ENCODE measurements at places on chromosomes 4 and X.

- DNase-seq: no peak
These were observed 22.6 kb downstream of the ADAMTS3 start for GRCh38 chr4:72546456-72546855.

- no peak for DNase-seq
These were observed 89.9 kb upstream of the FAT1 start for GRCh38 chr4:186813377-186814068.

DNA sequence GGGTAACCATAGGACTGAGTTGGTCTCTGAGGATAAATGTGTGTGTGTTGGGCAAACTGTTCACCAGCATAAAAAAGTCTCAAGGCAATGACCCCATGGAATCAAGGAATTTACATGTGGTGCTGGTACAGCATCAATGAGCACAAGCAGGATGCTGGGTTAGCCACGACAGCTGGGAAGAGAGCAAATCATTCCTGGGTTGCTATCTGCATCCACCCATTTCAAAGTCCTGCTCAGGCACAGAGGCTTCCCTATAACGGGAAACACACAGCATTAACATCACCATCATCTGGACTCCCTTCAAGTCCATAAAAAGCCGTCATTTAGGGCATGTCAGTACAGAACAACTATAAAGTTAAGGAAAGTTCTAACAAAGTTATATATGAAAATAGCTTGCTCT is 41.6 kb downstream of the CCDC149 start:
- DNase-seq: no peak

- DNase-seq: no peak
These were observed 3.6 kb upstream of the SLAIN2 start for GRCh38 chr4:48337731-48338130.

GRCh38 chr4:170990989-170991589 is 822.1 kb upstream of the GALNTL6 start:
- no peak for DNase-seq

DNA sequence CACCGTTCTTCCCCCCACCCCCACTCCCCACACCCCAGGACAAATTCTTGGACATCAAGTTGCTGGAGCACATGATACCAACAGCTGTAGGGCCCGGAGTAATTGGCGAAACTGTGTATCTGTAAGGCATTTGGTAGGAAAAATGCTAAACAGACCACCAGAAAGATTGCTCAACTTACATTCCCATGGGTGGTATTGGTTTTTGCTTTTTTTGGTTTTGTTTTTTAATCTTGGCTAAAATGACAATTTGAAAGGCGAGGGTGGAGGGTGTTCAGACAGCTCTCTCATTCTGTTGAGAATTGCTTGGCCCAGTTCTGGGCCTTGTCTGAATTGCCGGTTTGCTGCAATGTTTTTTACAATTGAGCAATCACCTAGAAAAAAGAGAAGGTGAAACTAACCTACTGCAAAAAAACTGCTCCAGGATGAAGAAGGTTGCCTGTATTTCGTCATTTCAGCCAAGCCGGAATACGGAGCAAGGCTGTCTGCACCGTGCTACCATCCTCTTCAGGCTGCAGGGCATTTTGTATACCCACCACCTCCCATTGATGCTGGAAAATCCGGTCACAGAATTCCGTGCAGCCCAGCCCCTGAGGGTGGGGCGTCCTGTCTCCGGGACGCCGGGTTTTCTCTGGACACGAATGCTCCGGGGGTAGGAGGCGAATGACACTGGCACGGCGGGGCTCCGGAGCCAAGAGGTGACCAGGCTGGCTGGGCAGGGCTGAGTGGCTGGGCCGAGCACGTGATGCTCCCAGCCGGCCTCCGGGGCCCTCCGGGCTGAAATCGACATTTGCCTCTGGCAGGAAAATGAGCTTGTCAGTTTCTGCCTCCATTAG is at the start of gene CLCN4:
Gene CLCN4 (plus strand): TSS at position 777 of the 833 bp plus-strand sequence. CDS start 28,058 bp downstream, outside the sequence.
- peak; percentile 77 for DNase-seq

DNA sequence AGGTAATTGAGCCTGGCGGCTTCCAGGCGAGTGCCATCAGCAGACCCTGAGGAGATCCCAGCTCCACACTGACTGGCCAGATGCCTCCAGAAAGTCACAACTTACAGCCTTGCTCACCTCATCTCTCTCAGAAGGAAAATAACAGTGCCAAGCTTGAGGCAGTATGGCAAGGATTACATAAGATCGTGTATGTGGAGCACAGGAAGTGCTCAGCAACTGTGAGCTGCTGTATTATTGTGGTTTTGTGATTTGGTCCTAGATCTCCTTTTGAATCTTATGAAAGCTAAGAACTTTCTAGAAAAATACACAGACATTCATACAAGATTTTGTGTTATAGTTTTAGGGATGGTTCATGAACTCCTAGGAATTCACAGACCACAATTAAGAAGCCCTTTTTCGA is 14.0 kb downstream of the RASL11B start:
- no peak for DNase-seq

DNA sequence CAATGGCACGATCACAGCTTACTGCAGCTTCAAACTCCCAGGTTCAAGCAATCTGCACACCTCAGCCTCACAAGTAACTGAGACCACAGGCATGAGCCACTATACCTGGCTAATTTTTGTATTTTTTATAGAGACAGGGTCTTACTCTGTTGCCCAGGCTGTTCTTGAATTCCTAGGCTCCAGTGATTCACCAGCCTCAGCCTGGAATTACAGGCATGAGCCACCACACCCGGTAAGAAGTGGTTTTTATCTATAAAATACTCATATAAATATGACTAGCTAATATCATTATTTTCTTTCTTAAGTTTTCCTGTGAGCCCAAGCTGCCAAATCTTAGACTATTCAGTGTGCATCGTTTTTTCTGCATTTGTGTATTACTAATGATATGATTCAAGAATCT is 4.4 kb downstream of the SCFD2 start:
- no peak for DNase-seq

- DNase-seq: no peak
These were observed 22.5 kb upstream of the GLRA2 start for GRCh38 chrX:14506866-14507265.

DNA sequence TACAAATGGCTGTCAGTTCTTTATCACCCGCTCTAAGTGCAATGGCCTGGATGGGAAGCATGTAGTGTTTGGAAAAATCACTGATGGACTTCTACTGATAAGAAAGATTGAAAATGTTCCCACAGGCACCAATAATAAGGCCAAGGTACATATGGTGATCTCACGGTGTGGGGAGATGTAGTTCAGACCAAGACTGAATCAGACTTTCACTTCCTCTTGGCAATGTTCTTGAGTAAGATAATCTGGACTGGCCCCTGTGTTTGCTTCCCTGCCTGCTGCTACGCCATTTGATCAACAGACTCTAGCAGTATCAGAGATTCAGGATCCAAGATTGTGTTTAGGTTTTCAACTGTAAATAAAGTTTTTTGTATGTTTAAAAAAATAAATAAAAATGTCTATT is 682.2 kb upstream of the AMOT start:
- DNase-seq: no peak

DNA sequence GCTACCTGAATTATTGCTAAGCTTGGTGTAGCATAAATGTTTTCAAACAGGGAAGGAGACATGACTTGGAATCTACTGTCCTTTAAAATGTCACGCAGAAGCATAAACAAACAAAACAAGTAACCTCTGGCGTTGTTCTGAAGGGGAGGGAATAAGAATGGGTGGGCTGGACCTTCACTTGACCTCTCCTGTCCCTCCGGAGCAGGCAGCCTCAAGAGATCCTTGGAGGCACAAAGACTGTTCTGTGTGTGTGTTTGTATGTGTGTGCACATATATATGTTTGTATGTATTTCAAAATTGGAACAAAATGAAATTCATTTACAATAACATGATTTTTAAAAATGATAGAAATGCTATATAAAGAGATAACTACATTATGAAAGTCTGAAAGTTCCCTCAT is 91.3 kb upstream of the DCLK2 start:
- DNase-seq: no peak

DNA sequence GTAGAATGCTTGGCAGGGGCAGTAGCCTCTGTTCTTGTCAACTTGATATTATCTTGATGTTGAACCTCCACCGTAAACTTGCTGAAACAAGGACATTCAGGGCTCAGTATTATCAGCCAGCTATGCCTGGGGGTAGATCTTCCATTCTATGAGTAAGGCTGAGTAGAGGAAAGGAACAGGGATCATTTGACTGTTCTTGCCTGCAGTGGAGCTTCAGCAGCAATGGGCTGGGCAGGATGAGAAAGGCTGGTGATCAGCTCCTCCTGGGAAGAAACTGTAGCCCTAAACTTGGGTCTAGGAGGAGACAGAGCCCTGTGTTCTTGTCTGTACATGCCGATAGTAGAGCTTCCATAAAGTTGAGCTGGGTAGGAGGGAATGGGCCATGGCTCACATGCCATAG is 127.2 kb downstream of the CCSER1 start:
- DNase-seq: no peak

- DNase-seq: no peak
These were observed 60.0 kb downstream of the GAB1 start for GRCh38 chr4:143396695-143397094.

DNA sequence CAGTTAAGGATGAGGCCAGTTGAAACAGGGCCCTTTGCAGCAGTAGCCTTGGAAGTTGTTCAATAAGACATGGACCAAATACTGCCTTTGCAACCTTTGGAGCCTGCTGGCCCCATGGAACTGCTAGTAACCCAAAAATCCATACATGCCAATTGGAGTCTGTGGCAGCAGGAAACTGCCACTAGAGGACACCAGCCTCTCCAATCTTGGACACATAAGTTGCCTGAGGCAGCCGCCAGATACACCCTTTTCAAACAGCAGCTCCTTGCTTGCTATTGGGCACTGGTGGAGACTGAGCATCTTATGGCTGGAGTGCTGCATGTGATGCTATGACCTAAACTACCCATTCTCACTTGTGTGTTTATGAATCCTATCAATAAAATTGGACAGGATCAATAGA is 14.8 kb upstream of the LAP3 start:
- no peak for DNase-seq

DNA sequence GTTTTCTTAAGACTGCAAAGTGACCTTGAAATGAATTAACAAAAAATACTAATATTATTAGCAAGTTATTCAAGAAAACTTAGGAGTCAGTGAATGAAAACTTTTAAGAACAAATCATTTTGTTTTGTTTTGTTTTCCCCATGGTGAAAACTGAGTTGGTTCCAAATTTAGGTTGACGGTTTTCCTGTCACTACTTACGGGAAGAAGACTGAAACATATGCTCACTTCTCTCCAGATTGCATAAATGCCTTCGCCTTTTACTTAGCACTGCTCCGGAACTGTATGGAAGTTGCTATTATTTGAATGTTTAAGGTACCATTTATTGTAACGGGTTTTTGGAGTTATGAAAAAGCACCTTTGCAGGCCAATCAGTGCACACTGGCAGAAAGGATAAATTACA is 42.8 kb downstream of the DOCK11 start:
- DNase-seq: no peak

DNA sequence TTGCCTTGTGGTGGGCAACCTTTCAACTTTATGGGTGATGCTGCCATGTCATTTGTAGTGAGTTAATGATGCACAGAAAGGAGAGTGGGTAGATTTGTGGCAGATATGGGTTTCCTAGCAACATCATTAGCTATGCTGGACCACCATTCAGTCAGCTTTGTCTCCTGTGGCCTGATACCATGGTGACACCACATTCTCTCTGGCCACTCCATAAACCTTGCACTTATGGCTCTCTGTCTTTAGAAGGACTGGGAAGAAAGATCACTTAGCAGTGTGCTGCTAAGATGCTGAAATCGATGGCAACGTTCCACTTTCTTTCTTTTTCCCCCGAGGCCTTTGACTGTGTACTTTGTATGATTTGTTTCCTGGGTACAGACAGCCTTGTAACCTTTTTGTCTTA is 95.0 kb upstream of the SOX3 start:
- DNase-seq: no peak

DNA sequence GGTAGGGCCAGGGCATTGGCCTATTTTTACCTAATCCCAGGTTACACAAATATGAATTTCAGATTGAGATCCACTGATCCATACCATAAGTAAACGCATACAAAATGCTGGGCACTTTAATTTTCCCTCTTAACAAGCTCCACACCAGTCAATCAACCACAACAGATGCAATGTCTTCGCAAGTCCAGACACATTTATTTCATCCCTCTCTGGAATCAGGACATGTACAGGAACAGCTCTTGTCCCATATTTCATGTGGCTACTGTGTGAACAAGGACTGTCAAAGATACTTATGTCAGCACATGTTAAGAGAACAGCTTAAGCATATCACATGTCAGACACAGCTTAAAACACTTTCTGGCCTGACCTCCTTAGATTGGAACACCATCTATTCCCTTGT is 145.9 kb downstream of the PPP3CA start:
- DNase-seq: no peak

- no peak for DNase-seq
These were observed at the start of gene TDO2 for GRCh38 chr4:155903453-155903852. Gene TDO2, plus strand, starts transcription at chr4:155903696. Its CDS starts 63 bp downstream, at chr4:155903759.

GRCh38 chr4:48269861-48270522 is 354 bp upstream of the TEC start:
- DNase-seq: peak; percentile 88

GRCh38 chr4:48360285-48361011 is 19.1 kb downstream of the SLAIN2 start:
- no peak for DNase-seq
